ENCODE measurements at places on chromosomes 16 and 17. TPM values are rescaled to one million over a fixed set of nuclear protein-coding genes. Genes with fewer than 3 reads are reported as not detected.
A peak's percentile ranks its signal among the peaks of the same experiment; 100 is the strongest.

Gene TLCD2
- total RNA-seq: 9.2 TPM

Gene KCNG4
- total RNA-seq: not detected

GRCh38 chr17:50953831-50954601 lies 87.9 kb upstream of the TOB1 start:
- peak; percentile 87 for DNase-seq

DNA sequence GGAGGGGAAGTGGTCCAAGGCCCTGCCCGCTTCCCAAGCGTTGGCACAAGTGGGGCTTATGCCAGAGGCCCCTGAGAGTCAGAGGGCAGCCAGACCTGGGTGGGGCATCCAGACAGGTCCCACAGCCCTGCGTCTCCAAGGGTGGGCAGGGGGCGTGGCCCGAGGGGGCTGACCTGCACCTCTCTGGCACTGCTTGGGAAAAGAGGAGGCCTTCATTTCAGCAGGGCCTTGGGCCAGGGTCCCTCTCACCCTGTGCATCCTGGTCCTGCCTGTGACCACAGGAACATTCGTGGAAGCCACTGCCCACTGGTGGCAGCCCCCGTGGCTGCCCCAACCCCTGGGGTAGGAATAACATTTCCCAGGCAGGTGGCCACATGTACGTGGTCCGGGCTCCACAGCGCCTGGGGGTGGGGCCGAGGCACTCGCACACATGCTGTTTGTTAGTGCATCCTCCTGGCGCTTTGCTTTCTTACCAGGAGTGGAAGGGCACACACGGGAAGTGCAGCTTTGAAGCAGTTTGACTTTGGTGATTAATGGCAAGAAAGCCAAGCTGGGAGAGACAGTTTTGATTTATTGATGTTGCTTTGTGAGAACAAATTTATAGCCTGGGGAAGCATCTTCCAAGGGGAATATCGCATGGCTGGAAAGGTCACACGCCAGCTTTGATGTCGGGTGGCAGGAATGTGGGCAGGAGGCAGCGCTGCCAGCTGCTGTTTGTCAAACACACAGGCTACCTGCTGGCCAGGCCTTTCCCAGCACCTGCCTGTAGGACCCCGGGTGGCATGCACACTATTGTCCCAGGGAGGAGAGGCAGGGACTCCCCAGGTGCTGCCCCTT lies 4.3 kb downstream of the CENPX start:
- no peak for DNase-seq

- no peak for DNase-seq
Measured at GRCh38 chr16:31010585-31011325, at the start of gene STX1B. Gene STX1B (minus strand): TSS chr16:31010638. CDS start chr16:31010396, 242 bp downstream.

DNA sequence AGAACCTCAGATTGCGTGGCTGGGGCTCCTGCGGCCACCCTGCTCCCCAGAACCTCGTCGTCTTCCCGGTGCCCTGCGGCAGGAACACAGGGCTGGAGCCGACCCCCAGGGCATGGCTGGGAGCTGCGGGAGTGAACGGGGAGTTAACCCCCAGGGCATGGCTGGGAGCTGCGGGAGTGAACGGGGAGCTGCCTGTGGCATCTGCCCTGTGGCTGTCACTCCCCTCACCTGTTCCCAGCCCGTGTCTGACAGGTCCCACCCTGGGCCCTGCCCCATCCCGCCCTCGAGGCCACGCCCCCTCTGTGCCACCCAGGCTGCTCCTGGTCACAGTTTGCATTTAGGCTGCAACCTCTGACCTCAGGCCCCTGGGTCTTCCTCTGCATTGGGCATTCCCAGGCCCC lies 39.4 kb upstream of the ACSF3 start:
- DNase-seq: no peak

- DNase-seq: peak; percentile 90
Measured at GRCh38 chr17:80892019-80892855, 99.4 kb upstream of the CHMP6 start.

- DNase-seq: no peak
Measured at GRCh38 chr17:65297384-65297783, 160.2 kb downstream of the RGS9 start.

DNA sequence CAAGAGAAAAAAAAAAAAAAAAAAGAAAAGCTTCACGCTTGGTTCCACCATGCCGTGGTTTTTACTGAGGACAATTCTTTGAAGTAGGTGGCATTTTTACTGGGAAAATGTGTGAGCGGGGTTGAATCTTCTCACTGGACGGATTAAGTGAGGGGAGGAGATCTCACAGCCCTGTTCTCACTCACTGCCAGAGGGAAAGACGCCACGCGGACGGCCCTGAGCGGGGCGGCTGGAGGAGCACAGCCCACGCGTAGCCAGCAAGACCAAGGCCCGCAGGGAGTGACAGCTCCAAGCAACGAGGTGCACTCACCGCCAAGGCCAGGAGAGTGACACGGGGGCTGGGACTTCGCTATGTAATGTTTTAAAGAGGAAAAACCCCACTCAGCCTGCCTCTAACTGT lies 43.1 kb downstream of the MRM3 start:
- no peak for DNase-seq

DNA sequence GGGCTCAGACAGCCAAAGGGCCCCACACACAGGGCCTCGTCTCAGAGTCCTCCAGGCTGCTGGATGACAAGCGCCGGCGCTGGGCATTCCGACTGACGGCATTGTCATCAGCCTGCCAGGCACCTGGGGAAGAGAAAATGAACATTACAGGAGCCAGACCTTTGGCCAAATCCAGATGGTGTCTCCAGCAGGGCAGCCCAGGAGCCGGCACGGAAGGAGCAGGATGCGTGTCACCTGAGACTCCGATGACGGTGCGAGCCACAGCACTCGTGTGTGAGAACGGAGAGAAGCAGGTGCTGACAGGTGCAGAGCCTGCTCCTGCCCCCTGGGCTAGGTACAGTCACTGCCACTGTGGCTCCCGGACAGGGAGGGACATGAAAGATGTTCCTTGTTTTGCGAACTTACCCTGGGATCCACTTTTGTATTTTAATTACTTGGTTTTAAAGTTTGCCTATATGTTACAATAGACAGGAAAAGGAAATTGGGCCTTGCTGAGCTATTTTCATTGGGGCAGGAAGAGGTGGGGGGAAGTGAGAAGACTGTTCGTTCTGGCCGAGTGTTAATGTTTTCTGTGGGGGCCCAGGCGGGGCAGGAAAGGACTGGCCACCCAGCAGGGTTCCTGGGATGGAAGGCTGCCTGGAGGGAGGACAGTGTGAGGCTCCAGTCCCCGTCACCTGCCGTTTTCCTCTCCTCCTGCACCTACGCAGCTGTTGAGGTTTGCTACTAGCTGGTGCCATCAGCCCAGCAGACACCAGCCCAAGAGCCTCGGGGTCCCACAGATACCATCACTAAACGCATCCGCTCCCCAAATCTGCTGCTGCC lies 4.4 kb upstream of the FOXJ1 start:
- DNase-seq: no peak
